ENCODE measurements at places on chromosomes 1 and 21.

DNA sequence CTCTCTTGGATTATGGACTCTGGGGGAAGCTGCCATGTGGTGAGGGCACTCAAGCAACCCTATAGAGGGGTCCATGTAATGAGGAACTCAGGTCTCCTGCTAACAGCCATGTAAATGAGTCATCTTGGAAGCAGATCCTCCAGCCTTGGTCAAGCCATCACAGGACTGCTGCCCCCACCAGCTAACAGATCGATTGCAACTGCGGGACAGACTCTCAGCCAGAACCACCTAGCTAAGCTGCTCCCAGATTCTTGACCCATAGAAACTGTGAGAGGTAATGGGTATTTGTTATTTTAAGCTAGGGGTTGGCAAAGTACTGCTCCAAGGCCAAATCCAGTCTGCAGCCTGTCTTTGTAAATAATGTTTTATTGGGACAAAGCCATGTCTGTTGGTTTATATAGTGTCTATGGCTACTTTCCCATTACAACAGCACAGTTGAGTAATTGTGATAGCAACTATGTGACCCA is 27.6 kb upstream of the MAP3K7CL start:
- H3K4me3 ChIP-seq, result no peak overlapping the region
- peaks cover 4% of the 10 kb centered on the region for H3K36me3 ChIP-seq
- H3K4me1 ChIP-seq, result peaks cover 5% of the 10 kb centered on the region
- DNase-seq, result no peak
- no peak overlapping the region for H3K27ac ChIP-seq
- H3K27me3 ChIP-seq, result no peaks in the 10 kb centered on the region

DNA sequence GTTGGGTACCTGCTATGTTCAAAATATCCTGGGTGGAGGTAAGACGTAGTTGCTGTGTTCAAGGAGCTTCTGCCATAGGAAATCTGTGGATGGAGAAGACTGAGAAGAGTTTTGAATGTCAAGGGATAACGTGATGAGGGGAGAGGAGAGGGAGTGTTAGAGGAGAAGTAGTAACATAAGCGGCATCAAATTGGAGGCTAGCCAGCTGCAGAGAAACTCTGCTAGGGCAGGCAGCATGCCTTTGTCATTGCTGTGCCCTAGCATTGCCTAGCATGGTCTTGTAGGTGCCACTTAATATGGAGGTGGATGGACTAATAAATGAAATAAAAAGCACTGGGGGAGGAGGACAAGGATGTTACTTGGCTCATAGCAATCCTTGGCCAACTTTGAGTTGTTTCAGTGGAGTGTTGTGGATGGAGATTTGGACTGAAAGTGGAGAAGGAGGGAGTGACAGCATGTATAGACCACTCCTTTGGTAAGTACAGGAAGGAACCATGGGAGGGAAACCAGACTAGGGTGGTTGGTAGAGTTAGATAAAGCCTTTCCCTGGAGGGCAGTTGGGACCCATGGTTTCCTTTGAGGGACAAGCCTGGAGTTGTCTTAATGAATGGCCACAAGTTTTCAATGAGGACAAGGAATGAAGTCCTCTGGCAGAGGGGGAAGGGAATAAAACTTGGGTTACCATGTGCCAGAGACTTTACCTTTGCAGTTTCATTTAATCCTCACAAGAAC is 6.3 kb downstream of the VANGL1 start:
- H3K4me1 ChIP-seq, result peaks cover 5% of the 10 kb centered on the region
- no peak overlapping the region for H3K27ac ChIP-seq
- peaks cover 13% of the 10 kb centered on the region for H3K36me3 ChIP-seq

GRCh38 chr1:23184212-23184934 is 15.7 kb upstream of the LUZP1 start:
- peaks cover 14% of the 10 kb centered on the region for H3K27me3 ChIP-seq
- H3K4me1 ChIP-seq, result peaks cover 12% of the 10 kb centered on the region
- no peaks in the 10 kb centered on the region for H3K36me3 ChIP-seq
- no peak overlapping the region for H3K27ac ChIP-seq
- peak overlapping the region; percentile 49 for H3K4me3 ChIP-seq

- peak overlapping the region; percentile 35 for H3K27ac ChIP-seq
- no peak overlapping the region for H3K4me3 ChIP-seq
- peaks cover 25% of the 10 kb centered on the region for H3K4me1 ChIP-seq
- H3K27me3 ChIP-seq, result no peaks in the 10 kb centered on the region
- no peak for DNase-seq
Observed at GRCh38 chr1:206456577-206457370, 13.5 kb upstream of the IKBKE start.

All from activated T-helper 1 cell treated with anti-CD3 and anti-CD28 coated beads, Interleukin-12 subunit alpha, Interleukin-12 subunit beta, Interleukin-2, Interleukin-4 antibody, amounts not matched to agents 30 ng/mL and 10 ng/mL and 1 ng/mL, durations not matched to agents 14 hours and 24 hours and 36 hours (primary cell).